T-helper 17 cell (primary cell): ENCODE measurements at places on chromosomes 6 and 20.

DNA sequence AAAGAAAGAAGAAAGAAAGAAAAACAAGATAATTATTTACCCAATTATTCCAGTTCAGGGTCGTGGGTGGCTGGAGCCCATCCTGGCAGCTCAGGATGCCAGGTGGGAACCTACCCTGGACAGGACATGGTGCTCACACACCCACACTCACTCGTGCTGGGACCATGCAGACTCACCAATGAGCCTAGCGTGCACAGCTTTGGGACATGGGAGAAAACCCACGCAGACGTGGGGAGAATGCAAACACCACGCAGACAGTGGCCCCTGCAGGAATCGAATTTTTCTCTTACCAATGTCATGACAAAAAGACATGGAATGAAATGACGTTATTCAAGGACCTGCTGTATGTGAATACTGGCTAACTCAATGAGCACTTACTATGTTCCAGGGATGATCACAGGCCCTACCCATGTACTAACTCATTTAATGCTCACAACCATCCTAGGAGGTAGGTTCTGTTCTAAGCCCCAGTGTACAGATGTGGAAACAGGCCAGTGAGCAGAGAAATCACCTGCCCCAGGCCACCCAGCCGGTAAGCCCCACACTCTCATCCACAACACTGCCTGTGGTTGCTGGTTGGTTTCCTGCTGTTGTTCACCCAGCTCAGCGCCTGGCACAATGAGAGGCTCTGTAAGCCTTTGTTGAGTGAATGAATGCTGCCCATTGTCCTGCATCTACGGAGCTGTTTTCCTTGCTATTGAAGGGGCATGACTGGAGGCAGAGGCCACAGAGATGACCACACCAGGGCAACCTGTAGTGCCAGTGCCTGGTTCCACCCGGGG lies 6.8 kb upstream of the PI16 start:
- peak; percentile 41 for DNase-seq
- H3K4me1 ChIP-seq = peaks cover 36% of the 10 kb centered on the region
- no peaks in the 10 kb centered on the region for H3K36me3 ChIP-seq
- peak overlapping the region; percentile 90 for H3K27ac ChIP-seq
- peak overlapping the region; percentile 66 for H3K4me3 ChIP-seq

DNA sequence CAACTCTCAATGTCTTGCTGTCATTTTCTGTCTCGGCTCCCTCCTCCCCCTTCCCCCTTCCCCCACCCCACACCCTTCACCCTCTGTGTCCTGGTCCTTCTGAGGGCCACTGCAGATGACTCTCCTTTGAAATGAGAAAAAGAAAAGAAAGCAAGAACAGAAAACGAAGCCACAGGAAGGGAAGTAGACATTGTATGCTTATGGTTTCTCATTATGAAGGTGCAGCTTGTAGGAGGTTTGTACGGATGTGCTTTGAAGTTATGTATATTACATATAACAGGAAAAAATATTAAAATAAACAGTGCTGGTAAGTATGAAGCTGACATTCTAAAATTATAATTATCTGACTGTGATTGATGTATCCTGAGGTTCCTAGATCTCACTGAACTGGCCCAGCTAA lies 6.3 kb upstream of the AAR2 start:
- DNase-seq = no peak
- H3K4me3 ChIP-seq = no peak overlapping the region
- H3K27me3 ChIP-seq = peaks cover 46% of the 10 kb centered on the region
- no peak overlapping the region for H3K27ac ChIP-seq

DNA sequence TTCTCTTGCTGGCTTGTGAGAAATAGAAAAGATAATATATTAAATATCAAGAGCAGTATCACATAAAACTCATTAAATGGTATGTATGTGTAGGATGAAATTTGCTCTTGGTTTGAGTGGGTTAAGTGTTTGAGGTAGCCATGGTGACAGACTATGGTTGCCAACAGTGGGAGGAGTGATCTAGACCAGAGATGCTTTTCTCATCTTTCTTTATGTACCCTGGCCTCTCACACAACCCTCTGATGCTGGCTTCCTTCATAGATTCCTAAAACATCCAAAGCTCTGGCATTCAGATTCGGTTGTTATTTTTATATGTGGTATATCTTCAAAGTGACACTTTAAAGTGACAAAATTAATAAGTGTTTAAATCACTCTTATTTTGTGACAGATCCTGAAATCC lies 9.0 kb upstream of the MLIP start:
- DNase-seq = no peak
- no peaks in the 10 kb centered on the region for H3K4me1 ChIP-seq
- H3K27me3 ChIP-seq = peaks cover 6% of the 10 kb centered on the region
- no peak overlapping the region for H3K4me3 ChIP-seq

GRCh38 chr20:33694639-33695012 lies 8.4 kb upstream of the E2F1 start:
- no peak for DNase-seq
- peak overlapping the region; percentile 51 for H3K27ac ChIP-seq
- no peaks in the 10 kb centered on the region for H3K36me3 ChIP-seq
- no peaks in the 10 kb centered on the region for H3K27me3 ChIP-seq
- H3K4me3 ChIP-seq = no peak overlapping the region

DNA sequence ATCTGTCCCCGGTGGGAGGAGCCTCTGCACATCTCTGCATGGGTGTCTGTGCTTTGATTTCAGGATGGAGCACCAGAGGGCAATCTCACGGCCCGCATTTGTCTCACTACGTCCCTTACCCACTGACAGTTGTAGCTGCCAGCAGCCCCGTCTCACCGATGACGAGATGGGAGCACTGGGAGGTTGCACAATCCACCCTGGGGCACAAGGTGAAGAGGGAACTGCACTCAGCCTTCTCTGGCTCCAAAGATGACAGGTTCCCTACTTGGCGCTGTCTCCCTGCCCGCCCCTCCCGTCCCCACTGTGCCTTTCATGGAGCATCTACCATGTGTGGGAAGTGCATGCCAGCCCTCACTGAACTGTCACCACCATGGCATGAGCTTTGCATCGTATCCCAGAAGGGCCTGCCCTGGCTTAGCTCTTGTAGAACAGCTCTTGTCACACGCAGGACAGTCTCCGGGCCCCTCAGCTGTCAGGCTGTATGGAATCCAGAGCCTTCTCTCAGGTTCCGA lies 99.9 kb upstream of the PMEPA1 start:
- no peaks in the 10 kb centered on the region for H3K36me3 ChIP-seq
- H3K4me3 ChIP-seq = no peak overlapping the region
- H3K27ac ChIP-seq = no peak overlapping the region
- H3K27me3 ChIP-seq = peaks cover 35% of the 10 kb centered on the region
- no peak for DNase-seq

DNA sequence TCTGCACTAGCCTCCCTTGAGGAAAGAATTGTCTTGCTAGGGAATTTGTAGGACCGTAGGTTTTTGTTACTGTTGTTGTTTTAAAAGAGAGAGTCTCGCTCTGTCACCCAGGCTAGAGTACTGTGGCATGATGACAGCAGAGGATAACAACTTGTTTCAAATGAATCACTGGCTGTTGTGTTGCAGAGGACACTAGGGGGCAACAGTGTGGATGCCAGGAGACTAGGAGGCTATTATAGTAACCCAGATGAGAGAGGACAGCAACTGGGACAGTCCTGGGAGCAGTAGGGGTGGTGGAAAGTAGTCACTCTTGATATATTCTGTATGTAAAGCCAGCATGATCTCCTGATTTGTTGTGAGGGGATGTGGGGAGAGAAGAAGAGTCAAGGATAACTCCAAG lies 41.8 kb upstream of the LAMA4 start:
- peaks cover 21% of the 10 kb centered on the region for H3K27me3 ChIP-seq
- H3K4me3 ChIP-seq = no peak overlapping the region
- no peak overlapping the region for H3K27ac ChIP-seq
- no peak for DNase-seq

DNA sequence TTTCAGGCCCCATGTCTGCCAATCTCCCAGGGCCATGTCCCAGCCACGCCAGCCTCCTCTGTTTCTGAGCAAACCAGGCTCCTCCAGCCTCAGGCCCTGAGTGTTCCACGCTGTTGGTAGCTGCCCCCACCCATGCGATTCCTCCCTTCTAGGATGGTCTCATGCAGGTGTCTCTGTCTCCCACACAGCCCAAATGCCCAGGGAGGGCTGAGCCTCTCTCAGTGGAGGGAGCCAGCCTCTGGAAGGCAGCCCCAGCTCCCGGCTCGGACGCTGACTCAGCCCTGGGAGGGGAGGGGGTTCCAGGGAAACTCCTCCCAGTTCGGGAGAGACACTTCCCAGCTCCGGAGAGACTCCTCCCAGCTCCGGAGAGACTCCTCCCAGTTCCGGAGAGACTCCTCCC lies 122.9 kb upstream of the AFDN start:
- H3K27me3 ChIP-seq = peaks cover 50% of the 10 kb centered on the region
- no peak overlapping the region for H3K27ac ChIP-seq

- no peak overlapping the region for H3K4me3 ChIP-seq
- peaks cover 4% of the 10 kb centered on the region for H3K4me1 ChIP-seq
- no peak for DNase-seq
- no peak overlapping the region for H3K27ac ChIP-seq
- no peaks in the 10 kb centered on the region for H3K27me3 ChIP-seq
- no peaks in the 10 kb centered on the region for H3K36me3 ChIP-seq
Measured at GRCh38 chr20:32655903-32656512, 17.7 kb downstream of the C20orf203 start.

GRCh38 chr6:90106449-90106848 lies 190.2 kb downstream of the BACH2 start:
- H3K4me1 ChIP-seq = peaks cover 37% of the 10 kb centered on the region
- no peak overlapping the region for H3K4me3 ChIP-seq
- no peak for DNase-seq
- no peaks in the 10 kb centered on the region for H3K36me3 ChIP-seq

DNA sequence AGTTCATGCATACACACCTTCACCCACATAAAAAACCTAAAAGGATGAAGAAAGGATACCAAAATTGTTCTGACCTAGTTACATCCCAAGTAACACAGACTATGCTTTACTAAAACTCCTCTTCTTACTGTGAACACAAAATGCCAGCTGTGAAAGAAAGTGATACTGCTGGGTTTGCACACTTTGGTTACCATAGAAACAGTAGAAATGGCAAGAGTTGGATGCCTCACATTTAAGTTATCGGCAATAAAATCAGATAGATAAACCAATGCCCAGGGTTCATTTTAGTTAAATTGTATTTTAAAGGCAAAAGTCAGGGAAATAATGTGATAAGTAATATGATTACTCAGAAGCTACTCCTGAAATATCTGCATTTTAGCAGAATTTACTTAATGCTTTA lies 161.9 kb downstream of the CDK19 start:
- no peak overlapping the region for H3K4me3 ChIP-seq
- H3K4me1 ChIP-seq = peaks cover 23% of the 10 kb centered on the region
- no peaks in the 10 kb centered on the region for H3K27me3 ChIP-seq
- H3K36me3 ChIP-seq = peaks cover 3% of the 10 kb centered on the region
- DNase-seq = no peak

- H3K27me3 ChIP-seq = no peaks in the 10 kb centered on the region
- DNase-seq = no peak
- H3K4me3 ChIP-seq = peak overlapping the region; percentile 92
- peak overlapping the region; percentile 99 for H3K27ac ChIP-seq
Measured at GRCh38 chr20:50520222-50520880, 10.2 kb downstream of the PTPN1 start.

GRCh38 chr20:36873498-36874189 lies 2.3 kb upstream of the TLDC2 start:
- H3K4me3 ChIP-seq = no peak overlapping the region
- peaks cover 3% of the 10 kb centered on the region for H3K36me3 ChIP-seq
- no peaks in the 10 kb centered on the region for H3K27me3 ChIP-seq
- DNase-seq = no peak

DNA sequence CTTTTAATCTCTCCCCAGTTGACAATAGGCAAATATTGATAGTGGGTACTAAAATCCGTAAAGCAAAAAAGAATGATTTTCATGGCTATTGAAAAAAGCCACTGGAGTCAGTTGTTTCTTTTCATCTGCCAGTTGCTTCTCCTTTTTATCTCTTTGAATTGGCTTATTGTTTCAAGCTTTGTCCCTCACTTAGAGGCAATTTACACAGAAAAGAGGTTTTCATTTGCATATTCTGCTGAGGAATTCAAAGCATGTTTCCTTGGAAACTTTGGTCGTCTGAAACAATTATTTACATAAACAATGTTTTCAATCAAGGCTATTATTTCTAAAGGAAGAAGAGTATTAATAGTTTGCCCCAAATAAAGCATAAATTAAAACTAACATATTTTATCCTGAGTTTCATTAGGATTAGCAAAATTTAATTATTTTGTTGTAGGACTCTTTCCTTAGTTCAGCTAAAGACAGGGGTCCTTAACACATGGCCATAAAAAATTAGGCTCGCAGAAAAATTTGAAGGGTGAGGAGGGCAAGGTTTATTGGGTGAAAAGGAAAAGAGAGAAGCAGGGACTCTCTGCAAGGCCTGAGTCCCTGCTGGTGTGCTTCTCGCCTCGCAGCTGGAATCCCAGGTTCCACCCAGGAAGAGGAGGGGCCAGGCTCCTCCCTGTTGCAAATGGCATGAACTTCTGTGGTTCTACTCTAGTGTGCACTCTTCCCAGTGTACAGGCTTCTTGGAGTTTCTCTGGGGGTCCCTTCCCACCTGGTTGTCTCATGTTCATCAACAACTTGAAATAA lies 138.8 kb upstream of the LAMA2 start:
- H3K4me1 ChIP-seq = no peaks in the 10 kb centered on the region
- peaks cover 22% of the 10 kb centered on the region for H3K27me3 ChIP-seq
- no peak overlapping the region for H3K27ac ChIP-seq
- no peaks in the 10 kb centered on the region for H3K36me3 ChIP-seq
- no peak for DNase-seq
- no peak overlapping the region for H3K4me3 ChIP-seq

GRCh38 chr6:72984981-72985665 lies 240.2 kb downstream of the KHDC1L start:
- DNase-seq = no peak
- H3K27me3 ChIP-seq = no peaks in the 10 kb centered on the region
- no peaks in the 10 kb centered on the region for H3K4me1 ChIP-seq
- H3K27ac ChIP-seq = no peak overlapping the region
- H3K4me3 ChIP-seq = no peak overlapping the region

DNA sequence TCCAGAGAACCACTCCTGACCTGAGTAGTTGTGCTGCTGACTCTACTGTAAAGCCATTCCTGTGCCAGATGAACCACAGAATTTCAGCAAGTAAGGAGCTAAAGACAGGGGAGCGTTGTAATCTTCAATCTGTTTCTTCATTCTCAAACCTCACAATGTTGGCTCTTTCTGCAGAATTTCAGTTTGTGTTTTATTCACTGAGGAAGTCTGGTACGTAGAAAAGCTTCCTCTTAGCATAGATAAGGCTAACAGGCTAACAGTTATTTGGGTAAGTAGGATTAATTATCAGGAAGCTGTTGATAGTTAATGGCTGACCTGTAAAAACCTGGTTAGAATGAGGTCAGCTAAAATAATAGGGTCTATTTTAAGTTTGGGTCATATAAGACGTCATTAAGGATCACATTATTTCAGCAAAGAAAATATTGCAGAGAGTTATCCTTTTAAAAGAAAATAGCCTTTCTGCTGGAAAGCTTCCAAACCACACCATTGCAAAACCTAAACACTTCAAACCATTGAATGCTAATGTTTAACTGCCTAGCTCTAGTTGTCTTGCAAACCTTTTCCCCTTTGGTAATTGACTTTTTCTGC lies 14.1 kb upstream of the TENT5A start:
- no peaks in the 10 kb centered on the region for H3K36me3 ChIP-seq
- H3K27me3 ChIP-seq = peaks cover 11% of the 10 kb centered on the region
- H3K27ac ChIP-seq = no peak overlapping the region
- H3K4me3 ChIP-seq = no peak overlapping the region
- DNase-seq = no peak
